ENCODE measurements at places on chromosomes 12 and 14. TPM values are rescaled to one million over a fixed set of nuclear protein-coding genes. Genes with fewer than 3 reads are reported as not detected.

DNA sequence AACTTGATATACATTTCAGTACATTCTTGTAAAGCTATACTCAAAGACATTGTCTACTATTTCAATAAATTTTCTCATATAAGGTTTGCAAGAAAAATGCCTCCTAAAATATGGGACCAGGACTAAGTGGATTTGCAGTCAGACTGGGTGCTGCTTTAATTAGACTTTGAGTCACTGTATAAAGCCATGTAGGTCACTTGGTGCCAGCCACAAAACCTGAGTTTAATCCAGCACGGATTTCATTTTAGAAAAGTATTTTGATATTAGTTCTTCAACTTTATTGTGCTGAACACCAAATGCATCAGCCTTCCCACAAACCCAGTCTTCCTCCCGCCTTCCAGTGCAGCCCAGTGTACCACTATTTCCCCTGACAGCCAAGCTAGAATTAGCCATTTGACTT, 9.9 kb upstream of the NID2 start:
- DNase-seq, result no peak

The RNASE3 gene
- total RNA-seq, result not detected

- DNase-seq, result no peak
Measured at GRCh38 chr12:91109148-91109564, 2.1 kb downstream of the LUM start.

The RNF212B gene
- not detected for total RNA-seq

The NR4A1 gene
- 0.89 TPM for total RNA-seq
